ENCODE measurements at places on chromosomes 3 and 15.

- DNase-seq, result peak; percentile 77
Observed at GRCh38 chr3:108486941-108487340, 23.5 kb downstream of the MYH15 start.

GRCh38 chr3:136678981-136679380 is 73.2 kb downstream of the STAG1 start:
- DNase-seq, result no peak

DNA sequence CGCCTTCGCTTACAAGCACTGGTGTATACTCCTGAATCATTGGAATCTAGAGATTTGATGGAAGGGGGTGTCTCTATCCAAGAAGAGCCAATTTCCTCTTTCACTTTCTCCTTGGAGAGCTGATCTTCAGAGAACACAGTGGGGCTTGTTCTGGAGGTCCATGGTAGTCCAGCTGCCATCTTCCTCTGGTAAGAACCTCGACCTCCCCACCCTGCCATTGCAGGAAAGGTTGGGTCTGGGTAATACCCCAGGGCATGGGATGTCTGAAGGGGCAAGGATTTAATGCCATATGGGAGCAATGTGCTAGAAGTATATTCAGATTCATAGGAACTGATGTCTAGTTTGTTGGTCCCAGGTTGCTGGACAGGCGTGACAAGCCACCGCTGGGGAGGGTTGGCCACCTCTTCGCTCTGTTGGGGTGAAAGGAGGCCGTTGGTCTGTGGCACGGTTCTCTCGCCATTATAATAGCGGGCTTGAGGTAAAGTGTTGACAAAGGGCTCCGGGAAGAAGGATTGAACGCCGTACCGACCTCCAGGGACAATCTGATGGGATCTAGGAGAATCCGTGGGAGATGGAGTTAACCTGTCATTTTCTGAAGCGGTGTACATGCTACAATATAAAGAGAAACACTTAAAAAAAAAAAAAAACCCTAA is 4.8 kb downstream of the EOMES start:
- DNase-seq, result no peak

- no peak for DNase-seq
Observed at GRCh38 chr3:55518451-55518850, 31.3 kb upstream of the WNT5A start.

DNA sequence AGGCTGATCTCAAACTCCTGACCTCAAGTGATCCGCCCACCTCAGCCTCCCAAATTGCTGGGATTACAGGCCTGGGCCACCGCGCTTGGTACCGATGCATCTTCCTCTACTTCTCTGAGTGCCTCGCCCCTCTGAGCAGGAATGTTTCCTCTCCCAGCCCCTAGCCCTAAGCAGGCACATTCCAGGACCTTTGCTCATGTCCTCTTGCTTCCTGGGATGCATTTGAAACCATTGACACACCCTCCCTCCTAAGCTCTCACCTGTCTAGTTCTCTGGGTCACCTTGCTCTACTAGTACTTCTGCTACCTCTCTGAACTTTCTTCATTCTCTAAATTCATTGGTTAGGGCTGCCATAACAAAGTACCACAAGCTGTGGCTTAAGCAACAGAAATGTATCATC is 17.9 kb upstream of the UACA start:
- DNase-seq, result no peak

DNA sequence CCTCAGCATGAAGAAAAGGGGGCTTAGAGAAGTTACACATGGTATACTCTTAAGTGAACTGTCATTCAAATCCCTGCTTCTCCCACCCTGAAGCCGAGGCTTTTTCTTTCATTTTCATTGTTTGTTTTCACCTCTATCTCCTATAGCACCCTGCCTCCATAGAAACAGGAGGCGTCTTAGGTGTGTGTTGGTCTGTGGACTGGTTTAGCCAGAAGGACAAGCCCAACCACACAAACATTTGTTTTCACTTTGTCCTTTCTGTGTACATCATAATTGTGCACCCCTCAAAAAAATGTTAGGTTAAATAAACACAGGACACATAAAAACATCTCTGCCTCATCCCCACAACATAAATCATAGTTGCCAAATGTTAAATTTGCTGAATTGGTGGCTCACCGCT is 73.3 kb upstream of the UBE2E2 start:
- DNase-seq, result no peak

DNA sequence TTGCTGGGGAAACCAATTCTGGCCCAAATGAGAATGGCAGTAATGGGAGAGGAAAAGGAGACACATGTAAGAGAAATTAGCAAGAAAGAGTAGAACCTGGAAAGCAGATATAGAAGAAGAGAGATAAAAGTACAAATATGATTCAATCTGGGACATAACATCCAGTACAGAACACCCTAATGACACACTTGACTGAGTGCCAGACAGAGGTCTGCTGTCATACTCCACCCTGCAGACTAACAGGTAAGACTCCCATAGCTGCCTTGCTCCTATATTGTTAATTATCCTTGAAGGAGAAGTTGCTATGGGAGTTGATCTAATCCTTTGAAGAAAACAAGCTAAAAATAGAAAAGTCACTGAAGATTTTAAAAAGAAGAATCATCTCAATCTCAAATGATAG is 21.1 kb downstream of the CCPG1 start:
- DNase-seq, result no peak

DNA sequence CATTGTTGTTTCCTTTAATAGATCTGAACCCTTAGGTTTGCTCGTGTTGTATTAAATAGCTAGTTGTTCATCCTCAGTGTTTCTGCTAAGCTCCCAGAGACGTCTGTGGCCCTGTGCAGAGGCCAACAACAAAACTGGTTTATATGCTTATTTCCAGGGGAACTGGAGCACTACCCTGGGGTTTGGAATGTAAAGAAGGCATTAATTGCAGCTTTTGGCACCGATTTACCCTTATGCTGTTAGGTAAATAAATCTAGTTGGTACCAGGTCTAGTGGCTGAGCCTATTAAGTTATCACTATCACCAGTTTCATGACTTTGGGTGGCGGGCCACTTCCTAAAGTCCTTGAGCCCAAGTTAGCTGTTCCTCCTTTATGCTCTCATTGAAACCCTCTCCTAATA is 12.0 kb downstream of the VPS8 start:
- no peak for DNase-seq

- DNase-seq, result no peak
Observed at GRCh38 chr3:51502562-51502910, 2.7 kb upstream of the DCAF1 start.

GRCh38 chr15:91887921-91888373 is 34.4 kb downstream of the SLCO3A1 start:
- DNase-seq, result no peak

Data from HCEC 1CT (cell line).